Aorta (tissue), 5 donors: ENCODE measurements at places on chromosomes 16 and 17. TPM values are rescaled to one million over a fixed set of nuclear protein-coding genes. Genes with fewer than 3 reads are reported as not detected.

DNA sequence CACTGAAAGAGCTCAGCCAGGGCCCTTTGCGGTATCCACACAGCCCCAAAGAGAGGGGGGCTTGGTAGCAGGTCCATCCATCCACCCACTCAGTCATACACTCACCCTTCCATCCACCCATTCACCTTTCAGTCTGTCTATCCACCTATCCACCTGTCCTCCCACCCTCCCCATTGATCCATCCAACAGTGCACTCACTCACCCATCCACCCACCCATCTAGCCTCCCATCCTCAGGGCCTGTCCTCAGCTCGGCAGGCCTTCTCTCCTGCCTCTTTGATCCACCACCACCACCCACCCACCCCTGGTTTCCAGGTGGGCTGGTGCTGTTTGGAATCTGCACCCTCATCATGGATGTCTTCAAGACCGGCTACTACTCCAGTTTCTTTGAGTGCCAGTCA, 1.2 kb downstream of the OTOP2 start:
- DNase-seq, result no peak

The DHX58 gene
- 11.6 TPM for total RNA-seq

GRCh38 chr17:59266745-59267144, 46.4 kb downstream of the GDPD1 start:
- no peak for DNase-seq

DNA sequence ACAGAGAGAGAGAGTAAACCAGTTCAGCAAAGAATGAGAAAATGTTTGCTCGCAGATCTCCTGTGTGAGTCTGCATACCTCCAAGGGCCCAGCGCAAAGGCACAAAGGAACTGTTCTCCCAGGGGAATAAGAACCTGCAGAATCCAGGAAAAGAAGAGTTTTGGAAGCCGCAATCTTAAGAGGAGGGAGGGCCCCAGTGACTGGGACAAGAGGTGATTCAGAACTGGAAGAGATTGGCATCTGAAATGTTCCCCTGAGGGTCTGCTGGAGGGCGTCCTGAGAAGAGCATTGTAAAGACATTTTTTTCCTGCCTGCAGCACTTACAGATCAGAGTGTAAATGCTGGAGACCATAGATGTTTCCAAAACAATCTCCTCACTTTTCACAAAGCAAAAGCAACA, 6.1 kb downstream of the ATMIN start:
- no peak for DNase-seq

DNA sequence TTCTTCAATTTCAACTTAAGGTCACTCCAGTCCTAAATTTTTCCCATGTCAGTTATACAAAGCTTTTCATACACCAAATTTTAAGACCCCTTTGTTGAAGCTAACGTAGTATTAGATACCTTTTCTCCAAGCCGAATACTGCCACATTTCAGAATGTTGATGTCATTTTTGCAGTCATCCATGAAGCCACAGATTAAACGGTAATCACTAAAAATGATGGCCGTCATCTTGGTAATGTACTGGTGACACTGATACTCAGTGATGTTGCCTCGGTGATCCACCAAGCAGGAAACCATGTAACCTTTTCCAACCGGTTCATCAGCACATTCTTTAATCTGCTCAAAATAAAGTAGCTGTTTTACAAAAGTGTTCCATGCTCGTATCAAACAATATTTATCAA, 82.1 kb upstream of the CLEC18B start:
- DNase-seq, result no peak

The HSD17B2 gene
- total RNA-seq, result not detected

DNA sequence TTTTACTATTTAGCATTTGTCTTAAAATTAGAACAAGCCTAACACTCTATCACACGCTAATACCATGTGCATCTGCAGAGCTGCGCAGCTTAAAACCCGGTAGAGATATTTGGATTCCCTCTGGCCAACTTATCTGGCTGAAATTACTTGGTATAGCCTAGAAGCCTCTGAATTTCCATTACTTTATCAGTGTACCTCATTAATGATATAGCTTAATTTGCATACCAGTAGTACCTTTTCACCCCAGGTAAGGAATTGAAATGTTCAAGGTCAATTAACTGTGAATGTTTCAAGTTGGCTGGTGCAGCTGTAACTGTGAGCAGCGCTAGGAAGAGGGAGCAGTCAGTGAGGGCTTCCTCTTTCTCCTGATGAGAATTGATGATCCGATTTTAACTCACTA, 74.2 kb downstream of the CNTNAP4 start:
- DNase-seq, result no peak
